ENCODE measurements at places on chromosomes 1 and 21. TPM values are rescaled to one million over a fixed set of nuclear protein-coding genes. Genes with fewer than 3 reads are reported as not detected.

GRCh38 chr21:45248893-45249381 lies 38.8 kb downstream of the POFUT2 start:
- no peak for DNase-seq

DNA sequence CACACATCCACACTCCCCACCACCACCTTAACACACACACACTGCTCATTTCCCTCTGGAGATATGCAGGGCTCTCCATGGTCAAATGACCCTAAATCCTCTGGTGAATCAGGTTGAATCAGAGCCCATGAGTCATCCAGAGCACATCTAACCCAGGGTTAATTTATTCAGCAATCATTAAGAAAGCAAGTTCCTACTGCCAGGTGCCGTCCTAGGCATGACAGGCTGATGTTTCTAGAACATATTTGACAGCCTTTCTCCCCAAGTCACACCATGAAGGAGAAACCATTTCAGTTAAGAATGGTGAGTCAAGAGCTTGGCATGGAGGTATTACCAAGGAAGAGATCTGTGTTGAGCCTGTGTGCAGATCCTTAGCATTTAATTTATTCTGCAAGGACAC lies 194.3 kb upstream of the CAMK1G start:
- peak; percentile 47 for DNase-seq

GRCh38 chr1:190043655-190044054 lies 434.0 kb downstream of the BRINP3 start:
- DNase-seq, result no peak

DNA sequence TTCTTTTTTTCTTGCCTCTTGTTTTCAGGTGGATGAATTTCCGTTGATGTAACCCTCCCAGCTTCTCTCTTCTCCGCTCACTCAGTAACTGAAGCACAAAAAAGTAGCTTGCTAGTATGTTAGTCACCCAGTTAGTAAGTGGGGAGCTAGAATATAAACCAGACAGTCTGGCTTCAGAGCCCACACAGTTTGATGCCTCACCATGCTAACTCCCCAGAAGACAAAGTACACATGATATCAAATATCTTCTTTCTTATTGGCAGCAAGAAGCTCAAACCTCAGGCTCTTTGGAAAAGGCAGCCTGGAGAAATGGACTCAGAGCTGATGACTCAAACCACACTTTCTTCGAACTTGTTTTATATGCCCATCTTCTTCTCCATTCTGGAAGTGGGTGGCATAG lies 187.5 kb upstream of the PLXNA2 start:
- DNase-seq, result no peak

DNA sequence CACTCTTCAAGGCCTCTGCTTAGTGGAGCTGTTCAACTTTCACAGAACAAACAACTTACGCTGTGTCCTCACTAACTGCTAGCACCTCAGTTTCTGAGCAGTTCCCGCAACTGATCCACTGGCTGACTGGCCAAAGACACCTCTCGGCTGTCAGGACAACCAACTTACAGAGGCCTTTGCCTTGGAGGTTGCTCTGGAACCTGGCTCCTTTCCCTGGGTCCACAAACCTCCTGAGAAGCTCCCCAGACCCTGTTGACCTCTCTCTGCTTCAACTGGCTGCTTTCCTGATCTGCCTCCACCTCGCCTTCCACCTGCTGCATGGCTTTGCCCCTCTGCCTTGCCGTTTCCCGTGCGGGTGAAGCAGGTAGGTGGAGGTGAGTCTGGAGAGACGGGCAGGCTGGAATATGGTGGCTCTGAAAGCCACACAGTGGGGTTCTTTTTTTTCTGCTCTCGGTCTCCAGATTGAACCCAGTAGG lies 13.0 kb downstream of the BTBD19 start:
- no peak for DNase-seq

GRCh38 chr1:204744107-204744779 lies 58.7 kb upstream of the LRRN2 start:
- no peak for DNase-seq

DNA sequence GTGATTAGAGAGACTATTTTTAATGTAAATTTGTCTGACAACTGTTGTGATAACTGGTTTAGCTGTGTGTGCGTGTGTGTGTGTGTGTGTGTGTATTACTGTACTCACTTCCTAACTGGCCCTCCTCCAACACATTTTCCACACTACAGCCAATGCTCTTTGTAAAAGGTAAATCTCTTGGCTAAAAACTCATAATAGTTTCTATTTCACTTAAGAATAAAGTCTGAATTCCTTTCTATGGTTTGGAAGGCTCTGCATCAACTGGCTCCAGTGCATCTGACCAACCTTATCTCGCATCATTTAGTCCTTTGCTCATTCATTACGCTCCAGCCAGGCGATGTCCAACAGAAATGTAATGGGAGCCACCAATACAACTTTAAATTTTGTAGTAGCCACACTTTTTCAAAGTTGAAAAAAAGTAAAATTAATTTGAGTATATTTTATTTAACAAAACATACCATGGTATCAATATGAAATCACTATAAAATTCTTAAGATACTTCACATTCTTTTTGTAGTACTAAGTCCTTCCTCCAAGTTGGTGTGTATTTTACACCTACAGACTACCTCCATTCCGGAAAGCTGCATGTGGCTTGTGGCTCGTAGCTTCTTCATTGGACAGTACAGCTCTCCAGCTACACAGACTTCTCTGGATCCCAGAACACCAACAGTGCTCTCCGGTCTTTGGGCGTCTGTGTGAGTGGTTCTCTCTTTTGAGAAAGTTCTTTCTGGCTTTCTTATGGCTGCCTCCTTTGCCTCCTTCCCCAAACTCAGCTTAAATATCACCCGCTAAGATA lies 68.9 kb downstream of the NRIP1 start:
- DNase-seq, result peak; percentile 12

DNA sequence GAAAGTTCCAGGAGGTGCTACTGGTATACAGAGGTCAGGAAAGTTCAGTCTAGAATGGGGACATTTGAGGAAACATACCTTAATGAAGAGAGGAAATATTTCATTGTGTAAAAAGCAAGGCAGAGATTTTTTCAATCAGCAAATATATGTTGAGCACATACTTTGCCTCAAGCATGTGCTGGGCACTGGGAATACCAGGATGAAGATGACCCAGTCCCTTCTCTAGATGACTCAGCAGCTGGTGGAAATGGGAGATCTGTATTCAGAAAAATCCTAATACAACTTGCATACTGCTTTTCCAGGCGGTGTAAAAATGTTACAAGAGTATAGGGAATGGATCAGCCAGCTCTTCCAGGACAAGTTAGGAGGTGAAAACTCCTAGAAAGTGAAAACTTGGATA lies 229.3 kb downstream of the FGGY start:
- DNase-seq, result no peak

DNA sequence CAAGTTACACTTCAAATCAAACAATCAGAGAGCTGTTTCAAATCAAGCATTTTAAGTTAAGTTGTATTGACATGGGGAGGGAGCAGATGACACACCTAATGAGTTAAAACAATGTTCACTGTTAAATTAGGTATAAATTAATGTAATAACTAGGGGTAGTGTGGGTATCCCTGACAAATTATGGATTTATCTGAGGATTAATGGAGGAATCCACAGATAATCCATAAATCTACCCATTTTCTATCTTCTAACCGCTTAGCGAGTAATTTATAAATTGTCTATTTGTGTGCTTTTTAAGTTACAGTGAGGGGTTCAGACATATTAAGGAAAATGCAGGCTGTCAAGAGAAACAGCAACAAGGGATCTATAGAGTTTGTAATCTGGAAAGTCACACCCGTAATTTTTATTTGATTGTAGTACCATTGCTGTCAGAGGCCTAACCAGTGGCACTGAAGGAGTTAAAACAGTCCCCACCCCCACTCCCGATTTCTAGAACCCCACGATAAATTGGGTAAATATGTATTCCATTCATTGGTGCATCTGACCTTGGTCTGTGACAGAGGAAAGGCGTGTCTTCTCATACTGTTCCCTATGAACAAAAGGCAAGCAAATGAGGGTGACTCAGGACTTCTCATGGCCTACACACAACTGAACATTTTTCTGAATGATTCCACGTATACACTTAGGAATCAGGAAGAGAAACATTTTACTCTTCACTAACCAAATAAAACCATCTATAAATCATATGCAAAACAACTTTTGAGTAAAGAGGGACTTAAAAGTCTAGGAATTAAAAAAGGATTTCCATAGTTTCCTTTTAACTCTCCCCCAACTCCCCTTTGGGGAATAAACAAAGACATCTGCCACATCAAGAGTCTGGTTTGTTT lies 7.4 kb downstream of the IRF2BP2 start:
- peak; percentile 64 for DNase-seq

DNA sequence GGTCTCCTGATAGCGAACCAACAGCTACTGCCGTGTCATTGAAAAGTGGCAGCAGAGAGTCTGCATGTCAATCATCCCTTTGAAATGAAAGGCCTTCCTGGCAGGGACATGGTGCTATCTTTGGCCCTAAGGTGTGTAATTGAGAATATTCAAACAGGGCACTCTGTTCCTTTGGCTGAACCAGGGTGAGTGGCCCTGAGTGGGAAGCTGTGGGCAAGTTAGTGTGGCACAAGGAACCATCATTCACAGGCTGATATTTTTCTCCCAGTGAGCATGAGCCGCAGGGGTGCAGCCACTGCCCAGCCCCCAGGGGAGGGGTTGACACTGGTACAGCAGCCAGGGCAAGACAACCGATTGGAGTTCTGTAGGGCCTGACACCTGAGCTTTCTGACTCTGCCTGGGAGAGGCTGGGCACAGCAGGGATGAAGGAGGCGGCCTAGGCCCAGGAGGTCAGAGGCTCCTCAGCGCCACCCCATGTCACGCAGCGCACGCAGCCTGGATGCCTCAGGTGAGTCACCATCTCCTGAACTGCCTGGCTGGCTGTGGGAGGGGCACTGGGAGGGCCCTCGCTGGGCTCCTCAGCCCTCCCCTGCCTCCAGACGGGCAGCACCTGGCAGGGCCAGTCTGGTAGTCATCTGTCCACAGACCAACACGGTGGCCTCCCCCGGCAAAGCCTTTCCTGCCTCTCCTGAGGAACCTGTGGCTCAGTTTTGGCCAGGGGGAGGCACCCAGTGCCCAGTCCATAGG lies 13.2 kb downstream of the QSOX1 start:
- peak; percentile 97 for DNase-seq

GRCh38 chr1:215710036-215710898 lies 143.2 kb downstream of the KCTD3 start:
- peak; percentile 53 for DNase-seq

DNA sequence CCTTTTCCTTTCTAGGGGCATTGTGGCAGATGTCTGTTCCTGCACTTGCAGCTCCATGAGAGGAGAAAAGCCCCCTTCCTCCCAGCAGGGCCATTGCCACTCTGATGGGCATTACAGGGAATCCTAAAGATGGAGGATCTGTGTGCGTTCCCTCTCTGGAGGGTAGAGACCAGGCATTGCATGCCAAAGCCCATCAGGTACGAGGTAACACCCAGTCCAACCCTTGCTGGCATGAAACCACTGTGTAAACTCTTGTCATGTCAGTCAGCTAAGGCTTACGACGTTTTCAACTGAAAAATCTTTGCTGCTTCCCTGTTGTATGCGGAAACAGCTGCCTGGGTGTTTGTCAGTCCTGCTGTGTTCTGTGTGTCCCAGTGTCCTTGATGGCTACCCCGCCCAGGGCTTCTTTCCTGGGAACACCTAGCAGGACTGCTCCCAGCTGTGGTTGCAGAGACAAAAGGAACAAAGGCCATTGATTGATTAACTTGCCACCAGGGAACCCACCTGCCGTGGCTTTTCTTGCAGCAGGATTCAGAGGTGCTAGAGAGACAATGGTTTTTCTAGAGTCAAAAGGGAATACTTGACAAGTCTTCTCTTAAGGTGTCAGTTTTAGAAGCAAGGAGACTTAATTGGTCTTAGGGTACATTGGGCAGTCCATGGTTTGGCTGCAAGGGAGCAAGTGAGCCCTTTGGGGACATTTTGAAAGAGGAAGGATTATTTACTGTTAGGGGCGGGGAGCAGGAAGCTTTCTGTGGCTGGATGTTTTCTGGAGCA lies 24.6 kb downstream of the B3GALT5 start:
- DNase-seq, result no peak

DNA sequence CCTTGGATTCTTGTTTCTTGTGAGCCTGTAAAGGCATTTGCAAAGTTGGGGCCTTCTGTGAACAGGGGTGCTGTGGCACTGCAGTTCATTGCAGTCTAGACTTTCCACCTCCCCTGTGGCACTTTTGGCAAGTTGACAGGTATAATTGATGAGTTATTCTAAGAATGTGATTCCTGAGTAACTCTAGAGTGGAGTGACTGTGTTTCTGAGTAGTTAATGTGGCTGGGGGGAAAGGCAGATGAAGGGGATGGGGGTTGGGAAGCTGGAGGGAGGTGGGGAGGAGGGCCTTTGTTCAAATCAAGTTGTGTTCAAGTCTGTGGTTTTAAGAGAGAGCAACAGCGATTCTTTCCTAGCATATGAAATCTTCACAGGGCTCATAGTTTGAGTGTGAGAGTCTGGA lies 32.9 kb downstream of the PBX1 start:
- no peak for DNase-seq

GRCh38 chr1:105678334-105678733 lies 1378.1 kb upstream of the PRMT6 start:
- no peak for DNase-seq

DNA sequence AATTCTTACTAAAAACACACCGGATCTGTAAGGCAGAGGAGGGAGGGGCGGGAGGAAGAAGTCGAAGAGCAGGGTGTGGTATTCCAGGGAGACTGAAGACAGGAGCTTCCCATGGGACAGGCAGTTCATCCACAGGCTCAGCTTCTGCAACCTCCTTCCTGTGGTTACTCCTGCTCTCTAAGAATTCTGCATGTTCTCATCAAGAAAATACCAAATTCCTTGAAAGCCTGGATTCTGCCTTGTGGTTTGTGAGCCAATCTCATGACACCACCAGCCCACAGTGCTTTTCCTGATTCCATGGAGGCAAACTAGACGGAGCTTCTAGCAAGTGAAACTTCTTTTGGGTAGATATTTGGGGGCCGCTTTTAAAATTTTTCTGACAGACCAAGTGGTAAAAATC lies 1.1 kb upstream of the ST6GALNAC3 start:
- DNase-seq, result no peak

- no peak for DNase-seq
These were observed 9.1 kb upstream of the AGPAT3 start for GRCh38 chr21:43855955-43856354.

DNA sequence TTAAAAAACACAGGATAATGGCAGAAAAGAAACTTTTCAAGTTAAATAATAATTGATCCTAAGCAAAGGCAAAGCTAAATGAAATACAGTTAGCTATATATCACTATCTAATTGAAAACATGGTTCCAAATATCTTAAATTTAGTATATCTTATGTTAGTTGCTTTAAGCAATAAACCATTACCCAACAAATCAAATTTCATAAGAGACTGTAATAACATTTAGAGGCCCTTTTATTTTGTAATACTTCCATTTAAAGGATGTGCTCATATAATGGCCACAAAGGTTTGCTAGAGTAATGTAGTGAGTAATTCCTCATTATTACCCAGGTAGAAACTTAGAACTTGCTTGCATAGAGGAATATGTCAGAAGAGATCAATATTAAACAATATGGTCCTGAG lies 32.3 kb downstream of the RPL5 start:
- DNase-seq, result no peak

GRCh38 chr1:119617751-119618691 lies 30.0 kb downstream of the ZNF697 start:
- DNase-seq, result no peak

The PADI3 gene
- total RNA-seq, result 0.21 TPM

The LCE1C gene
- total RNA-seq, result not detected

The SV2A gene
- 0.32 TPM for total RNA-seq

The SLC45A3 gene
- 29.1 TPM for total RNA-seq

The PCAT6 gene
- 2.8 TPM for total RNA-seq
